HFFc6 (cell line): ENCODE measurements at places on chromosomes 6 and 20.

DNA sequence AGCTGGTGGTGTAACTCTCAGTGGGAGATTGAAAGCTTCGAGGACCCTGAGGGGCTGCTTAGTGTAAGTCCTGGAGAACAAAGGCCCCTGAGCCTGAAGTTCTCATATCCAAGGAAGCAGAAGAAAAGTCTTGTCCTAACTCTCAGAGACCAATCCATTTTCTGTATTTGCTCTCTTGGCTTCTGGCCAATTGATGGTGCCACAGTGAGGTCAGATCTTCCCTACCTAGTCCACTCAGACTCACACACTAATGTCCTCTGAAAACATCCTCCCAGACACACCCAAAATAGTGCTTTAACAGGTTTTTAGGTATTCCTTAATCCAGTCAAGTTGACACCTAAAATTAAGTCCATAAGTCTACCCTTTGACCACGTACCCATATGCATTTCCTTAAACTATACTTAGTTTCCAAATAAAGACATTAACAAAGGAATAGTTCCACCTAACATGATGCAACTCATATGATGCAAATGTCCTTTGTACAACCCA lies 29.4 kb downstream of the ZNF292 start:
- no peak for DNase-seq

DNA sequence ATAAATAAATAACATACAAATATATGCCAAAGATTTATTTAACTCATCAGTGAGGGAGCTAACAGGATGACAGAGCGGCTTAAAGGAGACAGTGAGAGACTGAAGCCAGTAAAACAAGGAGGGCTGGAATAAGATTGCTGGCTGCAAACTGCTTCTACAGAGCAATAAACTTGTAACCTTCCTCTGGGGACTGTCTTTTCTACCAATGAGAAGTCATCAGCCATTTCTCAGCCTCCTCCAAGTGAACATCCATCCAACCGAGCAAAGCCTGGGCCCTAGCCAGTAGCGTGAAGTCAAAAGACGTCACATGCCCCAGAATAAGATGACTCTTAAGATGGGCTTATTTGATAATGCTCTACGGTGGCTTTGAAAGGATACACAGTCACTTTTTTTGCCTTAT lies 42.5 kb downstream of the CPXM1 start:
- no peak for DNase-seq

DNA sequence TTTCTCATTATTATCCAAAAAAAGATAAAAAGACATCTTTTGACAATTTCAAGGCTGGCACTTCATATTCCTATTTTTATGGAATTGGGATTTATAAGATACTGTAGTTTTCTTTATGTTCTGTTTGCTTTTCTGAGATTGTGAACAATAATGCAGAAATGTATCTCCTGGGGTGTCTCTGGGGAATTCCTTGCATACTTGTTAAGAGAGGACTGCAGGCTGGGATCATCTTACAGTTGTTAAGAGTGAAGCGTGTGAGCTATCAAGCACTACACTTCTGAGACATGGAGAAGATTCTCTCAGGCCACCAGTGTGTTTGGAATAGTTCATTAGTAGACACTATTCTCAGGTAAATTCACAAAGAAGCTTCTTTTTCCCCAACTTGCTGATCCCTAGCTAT lies 963.3 kb upstream of the GJE1 start:
- peak; percentile 57 for DNase-seq

GRCh38 chr6:82073484-82073883 lies 174.1 kb downstream of the IBTK start:
- DNase-seq, result no peak

GRCh38 chr6:141562186-141562811 lies 570.4 kb upstream of the GJE1 start:
- DNase-seq, result no peak

GRCh38 chr6:144013486-144013909 lies 5.4 kb upstream of the PLAGL1 start:
- DNase-seq, result peak; percentile 72

GRCh38 chr20:54100563-54100962 lies 30.2 kb upstream of the BCAS1 start:
- no peak for DNase-seq

- DNase-seq, result peak; percentile 25
These were observed 660.4 kb downstream of the CD109 start for GRCh38 chr6:74356391-74356790.

DNA sequence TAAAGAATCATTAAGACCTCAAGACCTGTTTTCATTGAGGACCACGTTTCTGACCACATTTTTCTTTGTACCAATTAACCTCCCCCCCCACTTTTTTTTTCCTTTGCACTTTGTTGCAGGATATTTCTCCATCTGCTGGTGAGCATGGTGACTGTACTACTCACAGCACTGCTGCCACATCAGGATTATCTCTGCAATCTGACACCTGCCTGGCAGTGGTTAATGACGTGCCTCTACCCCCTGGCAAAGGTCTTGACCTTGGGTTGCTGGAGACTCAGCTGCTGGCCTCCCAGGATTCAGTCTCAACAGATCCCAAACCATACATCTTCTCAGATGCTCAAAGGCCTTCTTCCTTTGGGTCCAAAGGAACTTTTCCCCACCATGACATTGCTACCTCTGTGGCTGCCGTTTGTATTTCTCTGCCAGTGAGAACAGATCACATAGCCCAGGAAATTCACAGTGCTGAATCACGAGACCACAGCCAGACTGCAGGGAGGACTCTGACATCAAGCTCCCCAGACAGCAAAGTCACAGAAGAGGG lies 46.6 kb upstream of the EDN3 start:
- DNase-seq, result no peak

DNA sequence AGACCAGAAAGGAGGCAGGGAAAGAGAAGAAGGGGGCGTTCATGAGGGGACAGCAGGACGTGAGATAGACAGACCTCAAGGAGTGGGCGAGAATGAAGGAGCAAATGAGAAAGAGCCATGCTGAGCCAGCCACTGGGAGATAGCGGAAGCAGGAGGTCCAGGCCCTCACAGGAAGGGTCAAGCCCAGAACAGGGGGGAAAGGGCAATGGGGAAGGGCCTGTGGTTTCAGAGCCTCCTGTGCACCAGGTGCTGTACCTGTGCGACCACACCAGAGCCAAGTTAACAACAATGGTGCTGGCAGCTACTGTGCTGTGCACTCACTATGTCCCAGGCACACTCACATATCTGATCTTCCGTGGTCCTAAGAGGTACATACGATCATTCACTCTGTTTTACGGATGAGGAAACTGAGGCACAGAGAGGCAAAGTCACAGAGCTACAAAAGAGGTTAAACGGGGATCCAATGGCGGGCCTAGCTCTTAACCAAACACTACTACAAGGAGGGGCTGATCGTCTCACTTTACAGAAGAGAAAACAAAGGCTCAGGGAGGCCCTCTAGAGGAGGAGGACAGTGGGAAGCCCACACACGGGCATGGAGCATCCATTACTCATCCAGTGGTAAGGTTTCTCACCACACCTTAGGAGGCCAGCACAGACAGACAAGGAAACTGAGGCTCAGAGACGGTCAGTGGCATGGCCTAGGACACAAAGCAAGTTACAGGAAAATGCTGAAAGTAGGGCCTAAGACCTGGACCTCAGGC lies 129.1 kb downstream of the PREX1 start:
- no peak for DNase-seq

DNA sequence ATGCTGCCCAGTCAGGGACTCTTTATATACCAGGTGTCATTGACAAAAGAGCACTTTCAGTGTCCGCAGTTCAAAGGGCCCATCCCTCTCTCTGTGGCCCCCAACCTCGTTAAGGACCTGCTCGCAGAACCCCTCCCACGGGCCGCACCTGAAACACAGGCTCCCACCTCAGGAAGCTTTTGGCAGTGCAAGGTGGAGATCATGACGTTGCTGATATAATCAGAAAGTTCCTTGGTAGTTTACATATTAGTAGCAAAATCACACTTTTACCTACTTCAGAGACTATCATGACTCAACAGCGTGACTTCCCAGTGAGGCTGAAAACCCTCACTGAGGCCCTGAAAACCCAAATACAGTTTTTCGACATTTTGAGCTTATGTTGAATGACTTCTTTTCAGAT lies 4.1 kb downstream of the TTLL2 start:
- no peak for DNase-seq

DNA sequence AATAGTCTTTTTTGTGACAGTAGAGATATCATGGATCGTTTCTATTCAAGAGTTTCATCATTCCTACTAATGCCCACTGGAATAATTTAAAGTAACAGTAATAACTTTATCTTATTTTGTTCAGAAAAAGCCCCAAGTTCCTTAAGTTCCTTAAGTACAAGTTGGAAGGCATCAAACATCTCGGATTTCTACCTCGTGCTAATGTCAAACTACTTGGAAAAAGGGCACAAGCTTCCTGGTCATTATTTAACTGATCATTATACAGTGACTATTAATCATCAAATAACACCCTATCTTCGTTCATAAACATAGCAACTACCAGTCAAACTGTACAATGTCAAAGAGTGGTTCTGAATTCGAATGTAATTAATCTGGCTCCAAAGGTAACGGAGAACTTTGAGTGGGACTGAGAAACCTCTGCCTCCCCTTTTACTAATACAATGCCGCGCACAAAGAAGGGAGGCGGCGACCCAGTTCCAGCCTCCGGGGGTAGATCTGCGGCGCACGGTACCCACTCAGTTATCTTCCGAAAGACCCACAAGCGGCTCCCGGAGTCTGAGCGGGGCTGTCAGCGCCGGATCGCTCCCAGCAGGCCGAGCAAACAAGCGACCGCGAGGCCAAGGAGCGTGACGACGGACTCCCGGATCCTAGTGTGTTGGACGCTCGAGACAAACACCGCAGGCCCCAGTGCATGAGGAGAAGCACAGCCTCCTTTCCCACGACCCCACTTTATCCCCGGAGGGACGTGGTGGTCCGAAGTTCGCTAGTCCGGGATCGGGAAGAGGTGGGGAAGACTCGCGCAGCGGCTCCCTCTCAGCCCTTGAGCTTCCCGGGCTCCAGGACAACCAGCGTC lies 716 bp downstream of the SHPRH start:
- DNase-seq, result peak; percentile 41

- no peak for DNase-seq
These were observed 4.6 kb downstream of the PTPN1 start for GRCh38 chr20:50514750-50515149.

- no peak for DNase-seq
These were observed 233.3 kb downstream of the TINAG start for GRCh38 chr6:54541541-54541940.

GRCh38 chr20:31712112-31712553 lies 10.5 kb downstream of the BCL2L1 start:
- DNase-seq, result no peak

DNA sequence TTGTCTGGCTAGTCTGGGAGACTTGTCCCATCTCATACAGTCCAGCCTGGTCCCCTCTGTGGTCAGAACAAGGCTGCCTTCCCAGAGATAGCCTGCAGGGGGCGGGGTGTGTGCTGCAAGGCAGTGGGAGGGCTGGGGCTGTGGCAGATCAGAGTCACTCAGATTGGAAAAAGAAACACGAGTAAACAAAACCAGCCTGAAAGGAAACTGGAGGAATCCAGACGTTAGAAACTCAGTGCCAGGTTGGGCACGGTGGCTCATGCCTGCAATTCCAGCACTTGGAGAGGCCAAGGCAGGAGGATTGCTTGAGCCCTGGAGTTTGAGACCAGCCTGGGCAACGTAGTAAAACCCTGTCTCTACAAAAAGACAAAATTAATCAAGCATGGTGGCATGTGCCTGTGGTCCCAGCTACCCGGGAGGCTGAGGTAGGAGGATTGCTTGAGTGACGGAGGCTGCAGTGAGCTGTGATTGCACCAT lies 20.2 kb downstream of the LEMD2 start:
- peak; percentile 80 for DNase-seq

GRCh38 chr6:167970230-167970629 lies 27.2 kb upstream of the KIF25 start:
- no peak for DNase-seq

- DNase-seq, result no peak
These were observed 9.1 kb downstream of the CEBPB start for GRCh38 chr20:50199703-50200102.

GRCh38 chr6:157668009-157668401 lies 155.0 kb upstream of the SNX9 start:
- DNase-seq, result no peak

DNA sequence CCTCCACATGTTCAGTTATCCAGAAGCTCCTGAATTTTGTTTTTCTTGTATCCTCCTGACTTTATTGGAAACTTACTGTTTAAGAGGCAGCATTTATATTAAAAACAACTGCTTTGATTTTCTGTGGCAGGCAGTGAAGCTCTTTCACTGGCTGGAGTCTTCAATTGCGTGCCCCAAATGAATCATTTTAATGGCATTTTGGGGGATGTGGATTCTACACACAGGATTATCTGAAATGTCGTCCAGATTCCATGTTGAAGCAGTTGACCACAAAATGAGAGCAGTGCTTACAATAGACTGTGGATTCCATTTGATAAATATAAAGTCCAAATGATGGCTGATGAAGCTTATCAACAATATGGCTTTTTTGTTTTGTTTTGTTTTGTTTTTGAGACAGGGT lies 41.0 kb upstream of the HIVEP1 start:
- peak; percentile 90 for DNase-seq

DNA sequence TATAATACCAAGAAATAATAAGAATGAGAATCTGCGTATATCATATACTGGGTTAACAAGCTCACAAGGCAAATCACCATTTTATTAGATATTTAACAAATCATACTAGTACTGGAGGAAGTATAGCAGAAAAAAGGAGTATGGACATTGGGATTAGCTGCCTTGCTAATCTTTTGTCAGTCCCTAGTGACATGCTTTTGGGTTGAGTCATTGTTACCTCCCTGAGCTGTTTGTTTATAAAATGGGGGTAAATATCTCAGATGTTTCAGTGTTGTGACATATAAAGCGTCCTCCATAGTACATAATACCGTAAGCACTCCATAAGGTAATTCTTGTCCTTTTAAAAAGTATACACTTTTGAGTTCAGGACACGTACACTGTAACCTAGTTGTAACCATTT lies 107.0 kb downstream of the ESR1 start:
- DNase-seq, result peak; percentile 11

DNA sequence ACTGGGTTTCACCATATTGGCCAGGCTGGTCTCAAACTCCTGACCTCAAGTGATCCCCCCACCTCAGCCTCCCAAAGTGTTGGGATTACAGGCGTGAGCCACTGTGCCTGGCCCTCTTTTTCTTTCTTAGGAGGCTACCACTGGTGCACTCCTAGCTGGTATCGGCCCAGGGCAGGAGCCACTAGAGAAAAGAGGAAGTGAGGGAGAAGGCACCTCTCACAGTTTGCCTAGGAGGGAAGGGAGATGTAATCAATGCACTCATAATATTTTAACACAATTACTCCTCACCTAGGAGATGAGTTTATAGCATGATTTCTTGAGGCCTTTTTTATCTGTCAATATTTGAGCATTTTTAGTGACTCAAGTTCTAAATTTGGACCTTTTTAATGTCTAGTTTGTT lies 189.0 kb upstream of the SOX4 start:
- no peak for DNase-seq

GRCh38 chr20:3218307-3218988 lies 9.2 kb downstream of the ITPA start:
- no peak for DNase-seq
